ENCODE measurements at places on chromosomes 4 and X.

GRCh38 chrX:132708529-132708928 is 219.7 kb upstream of the MBNL3 start:
- DNase-seq: no peak

DNA sequence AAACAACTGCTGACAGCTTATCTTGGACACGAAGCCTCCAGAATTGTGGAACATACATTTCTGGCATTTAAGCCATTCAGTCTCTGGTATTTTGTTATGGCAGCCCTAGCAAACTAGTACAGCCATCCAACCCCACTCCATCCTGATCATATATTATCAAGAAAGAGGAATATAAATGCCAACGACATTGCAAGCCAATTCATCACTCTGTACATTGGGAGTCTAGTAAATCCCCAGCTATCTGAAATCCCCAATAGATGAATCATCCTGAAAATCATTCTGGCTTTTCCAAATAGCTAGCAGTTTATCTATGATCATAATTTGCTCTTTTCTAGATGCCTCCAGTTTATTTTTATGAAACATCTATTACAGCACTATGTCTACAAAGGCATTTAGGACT is 41.1 kb downstream of the FRMD7 start:
- DNase-seq: peak; percentile 1

GRCh38 chrX:15761564-15762191 is 23.6 kb downstream of the CA5B start:
- DNase-seq: peak; percentile 31

DNA sequence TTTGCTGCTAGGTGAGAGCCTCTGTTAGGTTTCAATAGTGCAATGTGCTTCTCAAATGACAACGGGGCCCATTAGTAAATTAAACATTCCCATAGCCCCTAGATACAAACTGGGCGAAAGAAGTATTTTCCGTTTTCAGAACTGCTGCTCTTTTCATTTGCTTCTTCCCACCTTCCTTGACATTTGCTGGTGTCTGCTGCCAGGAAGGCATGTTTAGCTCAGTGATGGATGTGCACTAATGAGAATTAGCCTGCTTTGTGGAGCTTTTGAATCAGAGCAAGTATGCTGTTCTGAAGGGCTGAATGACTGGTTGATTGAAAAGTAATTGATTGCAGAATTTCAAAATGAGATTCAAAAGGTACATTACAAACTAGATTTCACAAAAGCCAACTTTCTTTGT is 57.0 kb downstream of the SHROOM3 start:
- no peak for DNase-seq

GRCh38 chrX:118115953-118116712 is 477 bp downstream of the KLHL13 start:
- no peak for DNase-seq
